Activated T-cell treated with anti-CD3 and anti-CD28 coated beads, Interleukin-2, amount 50 U/mL, for 72 hours (primary cell): ENCODE measurements at places on chromosomes 2 and 18. TPM values are rescaled to one million over a fixed set of nuclear protein-coding genes. Genes with fewer than 3 reads are reported as not detected.
A peak's percentile ranks its signal among the peaks of the same experiment; 100 is the strongest.

GRCh38 chr2:71004857-71005256, 10.2 kb upstream of the TEX261 start:
- no peak for DNase-seq

DNA sequence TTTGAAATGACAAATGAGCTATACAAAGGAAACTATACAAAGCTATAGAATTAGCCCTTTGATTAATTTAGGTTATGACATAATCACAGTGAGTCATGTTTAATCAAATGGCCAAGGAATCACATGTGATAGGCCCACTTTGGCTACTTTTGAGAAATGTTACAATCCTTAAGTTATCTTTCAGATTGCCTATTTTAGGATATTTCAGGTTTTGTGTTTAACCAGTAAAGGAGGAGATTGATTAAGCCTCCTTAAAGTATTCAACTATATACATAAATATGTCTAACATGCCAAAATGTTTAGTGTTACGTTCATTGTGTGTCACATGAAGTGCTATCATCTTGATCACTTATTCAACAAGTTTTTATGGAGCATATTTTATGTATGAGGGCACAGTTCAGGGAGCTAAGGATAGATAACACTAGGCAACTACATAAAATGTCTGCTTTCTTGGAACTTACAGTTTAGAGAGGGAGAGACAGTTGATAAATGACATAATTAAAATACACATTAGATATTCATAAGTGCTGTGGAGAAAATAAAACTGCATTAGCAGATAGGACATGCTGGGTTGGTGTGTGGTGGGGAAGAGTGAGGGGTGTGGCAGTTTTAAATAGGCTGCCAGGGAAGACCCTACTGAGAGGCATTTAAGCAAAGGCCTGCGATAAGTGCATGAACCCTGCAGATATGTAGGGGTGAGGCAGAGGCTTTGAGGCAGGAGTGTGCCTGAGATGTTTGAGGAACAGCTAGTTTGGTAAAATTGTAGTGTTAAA, 77.2 kb downstream of the LTBP1 start:
- DNase-seq = no peak

GRCh38 chr2:176297067-176297466, 27.8 kb downstream of the MTX2 start:
- DNase-seq = no peak

- DNase-seq = no peak
Observed at GRCh38 chr2:186365406-186365805, 120.7 kb upstream of the ZC3H15 start.

- DNase-seq = no peak
Observed at GRCh38 chr2:39481611-39482010, 44.5 kb upstream of the MAP4K3 start.

DNA sequence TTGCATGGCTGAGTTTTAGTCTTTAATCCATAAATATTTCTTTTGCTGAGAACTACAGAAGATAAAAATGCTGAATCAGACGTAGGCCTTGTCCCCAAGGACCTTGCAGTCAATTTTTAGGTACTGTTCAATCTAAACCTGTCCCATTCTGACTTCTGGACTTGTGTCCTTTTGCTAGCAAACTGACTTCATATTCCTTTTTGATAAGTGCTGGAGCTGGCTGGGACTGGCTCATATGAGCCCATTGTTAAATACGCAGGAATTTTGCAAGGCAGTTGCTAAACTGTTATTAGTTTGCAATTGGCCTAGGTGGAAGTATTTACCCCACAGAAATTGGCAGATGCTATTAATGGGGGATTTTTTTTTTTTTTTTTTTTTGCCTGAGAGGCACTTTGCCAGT, 941.4 kb downstream of the DCC start:
- DNase-seq = no peak

DNA sequence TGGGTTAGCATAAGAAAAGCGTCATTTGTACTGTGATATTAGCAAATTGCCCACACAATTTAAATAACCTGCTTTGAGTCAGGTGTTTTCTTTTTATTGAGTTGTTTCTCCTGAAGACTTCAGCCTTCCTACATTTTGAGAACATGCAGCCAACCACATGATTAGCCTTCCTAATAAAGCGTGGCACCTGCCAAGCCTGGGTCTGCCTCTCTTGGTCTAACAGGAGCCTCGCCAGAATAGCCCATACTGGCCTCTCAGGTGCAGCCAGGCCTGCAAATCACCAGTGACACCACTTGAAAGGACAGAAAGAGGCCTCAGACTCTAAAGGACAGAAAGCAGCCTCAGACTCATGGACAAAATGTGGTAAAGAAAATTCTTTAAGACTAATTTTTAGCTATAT, 653.8 kb downstream of the BCL11A start:
- DNase-seq = no peak

GRCh38 chr18:5144629-5145028, 52.4 kb downstream of the AKAIN1 start:
- DNase-seq = no peak

GRCh38 chr2:213007290-213007838, 144.0 kb downstream of the IKZF2 start:
- DNase-seq = no peak

GRCh38 chr2:79327460-79327859, 167.9 kb upstream of the REG3A start:
- DNase-seq = no peak

GRCh38 chr18:11487390-11487789, 122.0 kb upstream of the SLC35G4 start:
- no peak for DNase-seq

GRCh38 chr2:102266204-102266603, 45.2 kb upstream of the IL1RL1 start:
- DNase-seq = no peak

GRCh38 chr2:73852020-73852419, 23.3 kb downstream of the STAMBP start:
- peak; percentile 22 for DNase-seq

- no peak for DNase-seq
Observed at GRCh38 chr18:24605444-24605843, 145.0 kb downstream of the HRH4 start.

GRCh38 chr2:84719434-84719833, 161.4 kb downstream of the TRABD2A start:
- DNase-seq = peak; percentile 22

The MEP1B gene
- not detected for total RNA-seq

The CTNNA2 gene
- total RNA-seq = not detected

The DOK6 gene
- not detected for total RNA-seq
